Sciatic nerve (tissue), 2 donors: ENCODE measurements at places on chromosomes 3 and 15.
A peak's percentile ranks its signal among the peaks of the same experiment; 100 is the strongest.

DNA sequence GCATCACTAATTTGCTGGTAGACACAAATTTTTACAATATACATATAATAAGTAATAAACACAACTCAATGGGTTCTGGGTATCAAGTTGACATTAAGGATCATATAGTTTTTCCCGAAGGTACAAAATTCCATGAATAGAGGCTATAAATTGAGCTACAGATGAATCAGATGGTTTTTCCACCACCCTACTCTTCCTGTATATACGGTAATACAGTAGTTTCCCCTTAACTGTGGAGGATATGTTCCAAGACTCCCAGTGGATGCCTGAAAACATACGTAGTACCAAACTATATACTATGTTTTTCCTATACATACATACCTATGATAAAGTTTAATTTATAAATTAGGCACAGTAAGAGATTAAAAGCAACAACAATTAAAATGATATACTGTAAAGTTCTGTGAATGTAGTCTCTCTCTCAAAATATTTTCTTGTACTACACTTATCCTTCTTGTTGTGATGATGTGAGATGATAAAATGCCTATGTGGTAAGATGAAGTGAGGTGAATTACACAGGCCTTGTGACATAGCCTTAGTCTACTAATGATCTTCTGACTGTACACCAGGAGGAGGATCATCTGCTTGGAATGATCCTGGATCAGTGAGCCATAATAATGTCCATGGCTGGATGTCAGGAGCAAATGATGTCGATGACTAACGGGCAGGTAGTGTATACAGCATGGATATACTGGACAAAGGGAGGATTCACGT lies 116.7 kb downstream of the NR1I2 start:
- DNase-seq: no peak

DNA sequence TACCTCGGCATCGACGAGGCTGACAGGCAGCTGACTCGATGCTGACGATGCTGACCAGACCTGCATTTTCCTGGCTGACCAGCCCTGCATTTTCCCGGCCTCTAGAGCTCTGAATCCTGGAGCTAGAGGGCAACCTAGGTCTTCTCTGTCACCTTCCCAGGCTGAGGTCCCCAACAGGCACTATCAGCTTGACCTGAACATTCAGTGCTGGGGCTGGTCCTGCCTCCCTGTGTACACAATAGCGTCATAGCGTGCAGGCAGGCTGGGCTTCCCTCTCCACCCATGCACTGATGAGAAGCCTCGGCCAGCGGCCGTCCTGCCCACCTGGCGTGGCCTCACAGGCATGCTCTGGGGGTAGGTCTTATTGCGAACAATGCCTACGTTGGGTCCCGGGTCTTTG lies 62.3 kb upstream of the SNRPA1 start:
- no peak for DNase-seq

GRCh38 chr3:132625613-132626012 lies 28.5 kb downstream of the ACKR4 start:
- no peak for DNase-seq

DNA sequence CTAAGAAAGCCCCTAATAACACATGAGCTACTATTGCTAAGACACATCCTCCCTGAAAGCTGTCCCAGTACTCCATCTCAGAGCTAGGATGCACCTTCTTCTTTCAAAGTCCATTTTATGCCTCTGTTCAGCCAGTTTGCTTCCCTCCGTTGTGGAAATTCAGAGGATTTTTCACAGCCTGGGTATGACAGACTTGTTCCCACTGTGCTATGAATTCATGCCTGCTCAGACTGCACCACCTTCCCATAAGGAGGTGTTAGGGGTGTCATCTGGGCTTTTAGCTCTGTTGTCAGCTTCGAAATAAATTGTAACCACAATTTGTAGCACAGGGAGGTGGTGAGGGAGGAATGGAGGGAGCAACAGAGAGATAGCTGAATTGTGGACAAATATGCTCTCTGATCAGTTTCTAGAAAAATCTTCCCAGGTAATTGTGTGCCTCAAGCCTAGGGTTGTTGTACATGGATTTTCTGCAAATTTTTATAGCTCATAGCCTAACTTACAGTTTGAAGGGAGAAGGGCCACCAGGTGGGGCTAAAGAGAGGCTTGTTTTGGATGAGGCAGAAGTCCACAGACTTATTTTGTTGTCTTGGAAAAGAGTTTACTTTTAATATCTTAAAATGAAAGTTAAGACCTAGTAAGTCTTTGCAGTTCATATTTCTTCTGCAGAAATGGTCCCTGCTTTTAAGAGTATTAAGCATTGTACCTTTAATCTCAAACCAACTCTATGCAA lies 462.0 kb downstream of the PDCD6IP start:
- DNase-seq: peak; percentile 74

- peak; percentile 76 for DNase-seq
Observed at GRCh38 chr15:93088981-93089726, at the start of gene RGMA. Gene RGMA, minus strand, starts transcription at chr15:93089211. Its CDS starts 279 bp downstream, at chr15:93088932.

GRCh38 chr3:48795997-48796732 lies 51.5 kb downstream of the PRKAR2A start:
- DNase-seq: no peak
